Trophoblast cell (in vitro differentiated cells and primary cell): ENCODE measurements at places on chromosomes 11 and 22.

- peak; percentile 58 for DNase-seq
Observed at GRCh38 chr11:118912742-118913410, 12.8 kb downstream of the BCL9L start.

DNA sequence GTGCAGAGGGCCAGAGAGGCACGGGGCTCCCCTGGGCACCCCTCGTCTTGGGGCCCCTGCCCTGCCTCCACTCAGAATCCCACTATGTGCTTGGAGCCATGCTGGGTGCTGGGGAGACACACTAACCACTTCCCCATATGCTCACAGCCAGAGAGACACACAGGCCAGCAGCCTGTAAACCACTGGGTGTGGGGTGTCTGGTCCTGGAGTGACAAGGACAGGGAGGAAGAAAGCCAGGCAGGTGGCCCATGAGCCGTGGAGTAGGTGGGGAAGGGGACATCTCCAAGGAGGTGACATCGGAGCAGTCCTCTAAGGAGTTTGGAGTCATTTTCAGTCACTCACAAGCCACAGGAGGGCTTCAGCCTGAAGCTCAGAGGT is 58.9 kb downstream of the CDKN1C start:
- DNase-seq: no peak

DNA sequence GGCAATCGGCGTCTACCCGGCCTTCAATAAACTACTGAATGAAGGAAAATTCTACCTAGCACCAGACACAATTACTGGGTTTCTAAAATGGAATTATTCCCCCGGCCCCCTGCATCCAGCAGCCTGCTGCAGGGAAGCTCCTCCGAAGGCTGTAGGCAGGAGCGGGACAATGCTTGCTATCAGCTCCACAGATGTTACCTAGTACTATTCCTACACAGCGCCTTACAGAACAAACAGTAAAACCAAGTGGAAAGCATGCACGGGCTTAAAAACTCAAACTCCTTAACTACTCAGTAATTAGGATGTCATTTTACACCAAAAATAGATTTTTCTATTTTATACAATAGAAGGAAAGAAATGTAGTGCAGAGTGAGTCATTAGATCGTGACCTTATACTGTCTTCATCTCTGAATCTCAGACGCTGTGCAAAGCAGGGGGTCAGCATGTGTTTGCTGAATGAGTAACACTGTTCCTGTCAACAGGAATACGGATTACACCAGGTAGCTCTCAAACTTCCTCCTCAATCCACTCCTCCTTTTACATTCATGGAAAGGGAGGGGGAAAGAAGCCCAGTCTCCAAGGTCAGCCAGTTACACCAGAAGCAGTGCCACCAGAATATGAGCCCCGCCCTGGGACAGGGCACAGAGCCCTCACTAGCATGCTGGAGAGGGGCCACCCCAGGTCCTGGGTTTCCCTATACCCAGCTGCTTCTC is 74.9 kb downstream of the PACSIN2 start:
- DNase-seq: no peak

DNA sequence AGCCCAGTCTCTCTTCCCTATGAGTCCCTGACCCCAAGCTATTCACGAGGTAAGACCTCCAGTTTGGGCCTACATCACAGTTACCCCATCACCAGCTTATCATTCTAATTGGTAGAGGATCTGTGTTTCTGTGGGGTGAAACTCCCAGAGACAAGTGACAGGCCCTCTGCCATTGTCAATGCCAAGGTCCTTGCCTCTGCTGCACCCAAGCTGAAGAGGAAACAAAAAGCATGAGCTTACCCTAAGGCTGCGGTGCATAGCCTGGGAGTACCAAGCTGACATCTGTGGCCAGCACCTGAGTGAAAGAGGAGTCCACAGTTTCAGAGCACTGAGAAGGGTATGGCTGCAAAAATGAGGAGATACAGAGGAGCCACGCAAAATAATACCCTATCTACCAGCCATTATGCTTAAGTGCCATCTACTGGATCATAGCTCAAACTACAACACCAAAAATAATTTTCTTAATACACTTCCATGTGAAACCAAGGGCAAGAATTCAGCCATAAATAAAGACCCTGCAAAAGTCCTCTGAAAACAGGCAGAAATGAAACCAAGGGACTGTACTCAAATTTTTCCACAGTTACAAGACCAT is 62.3 kb upstream of the ANO5 start:
- DNase-seq: peak; percentile 41
